Bronchial smooth muscle cell (primary cell): ENCODE measurements at places on chromosomes 13 and 19. TPM values are rescaled to one million over a fixed set of nuclear protein-coding genes. Genes with fewer than 3 reads are reported as not detected.

The IL12RB1 gene
- total RNA-seq: 0.32 TPM in 1 of 2 replicates, not detected in the other

The DLL3 gene
- total RNA-seq: under 0.01 and 0.16 TPM in 2 replicates

The LRRC63 gene
- total RNA-seq: under 0.01 and 0.34 TPM in 2 replicates

The ATXN8OS gene
- total RNA-seq: not detected in 2 replicates

The EVI5L gene
- total RNA-seq: 13.4 and 18.3 TPM in 2 replicates

The PSG11 gene
- not detected in 2 replicates for total RNA-seq

The CYSLTR2 gene
- under 0.01 TPM in 1 of 2 replicates, not detected in the other for total RNA-seq
